MCF 10A (cell line): ENCODE measurements at places on chromosomes 5 and 9.
A peak's percentile ranks its signal among the peaks of the same experiment; 100 is the strongest.

DNA sequence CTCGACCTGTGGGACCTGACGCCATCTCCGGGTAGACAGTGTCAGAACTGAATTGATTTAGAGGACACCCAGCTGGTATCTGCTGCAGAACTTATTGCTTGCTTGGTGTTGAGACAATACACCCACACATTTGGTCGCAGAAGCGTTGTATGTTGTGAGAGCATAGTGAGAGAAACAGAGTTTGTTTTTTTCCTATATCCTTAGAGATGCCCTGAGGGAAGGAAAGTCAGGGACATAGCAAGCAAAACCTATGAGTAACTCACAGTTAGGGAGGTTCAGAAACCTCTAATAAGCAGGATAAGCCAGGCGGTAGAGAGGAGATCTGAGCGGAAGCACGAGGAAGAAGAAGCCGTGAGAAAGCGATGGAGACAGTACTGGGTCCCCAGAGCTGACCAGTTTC lies 59.8 kb downstream of the PTCD2 start:
- H3K27me3 ChIP-seq, result no peaks in the 10 kb centered on the region
- H3K4me1 ChIP-seq, result peaks cover 48% of the 10 kb centered on the region
- H3K27ac ChIP-seq, result peak overlapping the region; percentile 98

DNA sequence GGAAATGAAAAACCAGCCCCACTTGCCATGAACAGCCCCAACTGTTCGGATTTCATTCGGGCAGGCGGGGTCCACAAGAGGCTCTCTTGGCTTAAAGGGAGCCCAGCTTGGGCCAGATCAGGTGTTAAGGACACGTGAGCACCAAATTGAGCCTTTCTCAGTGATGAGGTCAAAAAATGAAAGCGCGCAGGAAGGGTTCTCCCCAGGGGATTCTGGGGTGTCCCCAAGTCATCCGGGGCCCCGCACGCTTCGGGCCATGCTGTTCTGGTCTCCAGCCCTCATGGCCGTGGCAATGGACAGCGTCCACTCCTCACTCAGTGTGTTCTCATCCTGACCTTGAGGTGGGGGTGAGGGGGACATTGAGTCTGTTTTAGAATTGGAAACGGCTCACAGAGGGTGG lies 10.9 kb downstream of the AK1 start:
- no peak overlapping the region for H3K27ac ChIP-seq
- no peaks in the 10 kb centered on the region for H3K27me3 ChIP-seq
- no peak for DNase-seq
- no peaks in the 10 kb centered on the region for H3K4me1 ChIP-seq
- H3K36me3 ChIP-seq, result peaks cover 10% of the 10 kb centered on the region
- H3K4me3 ChIP-seq, result no peak overlapping the region

DNA sequence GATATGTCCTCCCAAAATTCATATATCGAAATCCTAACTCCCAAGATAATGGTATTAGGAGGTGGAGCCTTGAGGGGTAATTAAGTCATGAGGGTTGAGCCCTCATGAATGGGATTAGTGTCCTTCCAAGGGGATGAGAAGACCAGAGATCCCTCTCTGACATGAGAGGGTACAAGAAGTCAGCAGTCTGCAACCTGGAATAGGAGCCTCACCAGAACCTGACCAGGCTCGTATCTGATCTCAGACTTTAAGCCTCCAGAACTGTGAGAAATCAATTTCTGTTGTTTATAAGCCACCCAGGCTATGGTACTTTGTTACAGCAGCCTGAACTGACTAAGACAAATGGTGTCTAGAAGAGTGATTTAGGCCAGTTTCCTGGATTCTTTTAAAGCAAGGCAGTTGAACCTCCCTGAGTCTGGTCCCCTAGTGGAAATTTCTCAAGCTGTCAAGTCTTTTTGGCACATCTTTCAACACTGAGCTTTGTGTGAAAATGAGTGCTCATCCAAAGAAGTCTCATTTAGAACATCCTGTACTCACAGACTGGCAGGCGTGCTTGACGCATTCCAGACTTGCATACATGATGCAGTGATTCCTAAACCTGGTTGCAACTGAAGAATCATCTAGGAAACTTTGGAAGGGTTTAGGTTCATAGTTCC lies 254.8 kb upstream of the PPP1R2B start:
- H3K27me3 ChIP-seq, result no peaks in the 10 kb centered on the region
- H3K4me1 ChIP-seq, result peaks cover 6% of the 10 kb centered on the region
- H3K4me3 ChIP-seq, result no peak overlapping the region
- no peak for DNase-seq

DNA sequence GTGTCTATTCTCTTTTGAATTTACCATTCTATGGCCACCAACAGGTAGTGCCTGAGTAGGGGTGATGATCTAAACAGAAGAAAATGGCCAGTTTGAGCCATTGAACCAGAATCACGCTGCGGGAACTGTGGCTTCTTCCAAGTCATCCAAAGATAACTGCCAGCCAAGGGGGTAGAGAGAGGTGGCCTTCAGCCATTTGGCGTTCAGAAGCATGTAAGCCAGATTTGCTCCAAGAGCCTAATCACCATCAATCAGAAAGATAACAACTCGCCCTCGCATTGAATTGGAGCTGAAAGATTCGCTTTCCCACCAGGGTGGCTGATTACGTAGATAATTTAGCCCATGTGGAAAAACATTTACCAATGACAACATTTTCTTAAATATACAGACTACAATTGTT lies 1302.7 kb upstream of the DMAC1 start:
- H3K36me3 ChIP-seq, result no peaks in the 10 kb centered on the region
- no peak for DNase-seq

GRCh38 chr9:123866497-123866896 lies 63.4 kb downstream of the DENND1A start:
- no peaks in the 10 kb centered on the region for H3K4me1 ChIP-seq
- no peak overlapping the region for H3K4me3 ChIP-seq
- no peak overlapping the region for H3K27ac ChIP-seq
- no peak for DNase-seq

GRCh38 chr5:80275347-80275746 lies 19.5 kb upstream of the SERINC5 start:
- no peak overlapping the region for H3K4me3 ChIP-seq
- no peaks in the 10 kb centered on the region for H3K27me3 ChIP-seq
- no peaks in the 10 kb centered on the region for H3K36me3 ChIP-seq
- peak; percentile 30 for DNase-seq

- peaks cover 6% of the 10 kb centered on the region for H3K27me3 ChIP-seq
- H3K4me1 ChIP-seq, result no peaks in the 10 kb centered on the region
- no peaks in the 10 kb centered on the region for H3K36me3 ChIP-seq
- H3K4me3 ChIP-seq, result no peak overlapping the region
- H3K27ac ChIP-seq, result no peak overlapping the region
- peak; percentile 33 for DNase-seq
Observed at GRCh38 chr9:32350682-32351081, 33.8 kb upstream of the ACO1 start.

- peak; percentile 83 for DNase-seq
- H3K27ac ChIP-seq, result peak within 1 kb of the TSS; percentile 82
- no peaks in the 10 kb centered on the region for H3K27me3 ChIP-seq
- H3K36me3 ChIP-seq, result peaks cover 47% of the 10 kb centered on the region
Observed at GRCh38 chr9:137205126-137206069, at the start of the genes NDOR1 and TMEM203. Gene NDOR1, plus strand, starts transcription at chr9:137205700. Its CDS starts 78 bp downstream, at chr9:137205778. Gene TMEM203, minus strand, starts transcription at chr9:137205648. Its CDS starts 234 bp downstream, at chr9:137205414.

GRCh38 chr9:95167998-95168397 lies 149.5 kb downstream of the FANCC start:
- peaks cover 13% of the 10 kb centered on the region for H3K4me1 ChIP-seq
- peak; percentile 89 for DNase-seq
- H3K4me3 ChIP-seq, result no peak overlapping the region
- H3K36me3 ChIP-seq, result peaks cover 7% of the 10 kb centered on the region
- H3K27me3 ChIP-seq, result no peaks in the 10 kb centered on the region
- H3K27ac ChIP-seq, result no peak overlapping the region

GRCh38 chr9:125883565-125884217 lies 136.5 kb downstream of the PBX3 start:
- no peak for DNase-seq
- no peak overlapping the region for H3K4me3 ChIP-seq
- H3K36me3 ChIP-seq, result no peaks in the 10 kb centered on the region
- no peaks in the 10 kb centered on the region for H3K27me3 ChIP-seq
- peaks cover 11% of the 10 kb centered on the region for H3K4me1 ChIP-seq

GRCh38 chr5:78534148-78534904 lies 114.2 kb downstream of the LHFPL2 start:
- peaks cover 19% of the 10 kb centered on the region for H3K4me1 ChIP-seq
- no peak for DNase-seq
- no peaks in the 10 kb centered on the region for H3K27me3 ChIP-seq
- H3K4me3 ChIP-seq, result no peak overlapping the region

GRCh38 chr9:33041432-33042188 lies 16.5 kb downstream of the DNAJA1 start:
- H3K4me3 ChIP-seq, result no peak overlapping the region
- H3K27ac ChIP-seq, result no peak overlapping the region
- DNase-seq, result peak; percentile 50
- no peaks in the 10 kb centered on the region for H3K27me3 ChIP-seq
- H3K4me1 ChIP-seq, result peaks cover 22% of the 10 kb centered on the region

GRCh38 chr5:61263072-61263471 lies 69.0 kb upstream of the ZSWIM6 start:
- no peak for DNase-seq
- H3K27me3 ChIP-seq, result no peaks in the 10 kb centered on the region
- no peak overlapping the region for H3K27ac ChIP-seq
- no peaks in the 10 kb centered on the region for H3K4me1 ChIP-seq
- H3K36me3 ChIP-seq, result no peaks in the 10 kb centered on the region
- H3K4me3 ChIP-seq, result no peak overlapping the region

DNA sequence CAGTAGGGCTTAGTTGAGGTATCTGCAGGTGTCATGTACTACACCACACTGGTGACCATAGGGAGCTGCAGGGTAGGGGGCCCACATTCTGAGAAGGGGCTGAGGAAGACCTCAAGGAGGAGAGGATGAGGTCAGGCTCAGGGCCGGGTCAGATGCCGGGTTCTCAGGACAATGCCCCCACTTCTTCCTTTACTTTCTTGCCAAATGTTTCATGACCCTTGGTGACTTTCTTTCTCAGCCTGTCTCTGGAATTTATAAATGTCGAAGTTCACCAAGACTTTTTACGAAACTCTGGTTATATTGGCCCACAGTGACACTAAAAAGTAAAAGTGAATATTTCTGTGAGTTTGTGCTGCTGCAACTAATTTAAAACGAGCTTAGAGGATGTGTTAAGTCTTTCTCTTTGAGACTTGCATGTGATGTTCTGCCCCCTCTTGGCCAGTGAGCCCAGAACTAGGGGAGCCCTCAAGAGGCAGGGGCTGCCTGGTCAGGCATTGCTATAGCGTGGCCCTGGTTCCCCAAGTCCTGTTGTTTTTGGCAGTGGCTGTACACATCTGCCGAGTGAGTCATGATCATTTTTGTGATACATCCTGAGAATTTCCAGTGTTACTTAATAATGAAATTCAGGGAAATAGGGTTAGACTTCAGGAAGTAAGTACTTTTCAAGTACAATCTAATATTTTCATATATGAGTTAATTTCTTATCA lies 11.2 kb downstream of the ACO1 start:
- peaks cover 6% of the 10 kb centered on the region for H3K36me3 ChIP-seq
- H3K27me3 ChIP-seq, result no peaks in the 10 kb centered on the region
- peak; percentile 92 for DNase-seq
- peak overlapping the region; percentile 31 for H3K4me3 ChIP-seq
- H3K4me1 ChIP-seq, result peaks cover 21% of the 10 kb centered on the region
